ENCODE measurements at places on chromosomes 11 and 22. TPM values are rescaled to one million over a fixed set of nuclear protein-coding genes. Genes with fewer than 3 reads are reported as not detected.

Gene ART5
- total RNA-seq, result 0.52 TPM

Gene HDAC10
- total RNA-seq, result 8.9 TPM

Gene OR51B5
- 0.52 TPM for total RNA-seq

Gene ZNRF3
- total RNA-seq, result 7.3 TPM

Gene EHF
- not detected for total RNA-seq

Gene KDM2A
- total RNA-seq, result 43.8 TPM

Gene OR2AT4
- total RNA-seq, result not detected

Gene C11orf98
- total RNA-seq, result 22.4 TPM

Gene PRG3
- 2.6 TPM for total RNA-seq

Gene CASP1
- 11.5 TPM for total RNA-seq

Gene MUC5B
- total RNA-seq, result not detected

Gene UNC93B1
- total RNA-seq, result 10.4 TPM

Gene SHANK2
- 2.6 TPM for total RNA-seq

Gene NAALADL1
- total RNA-seq, result 8.4 TPM

Gene APOBEC3A
- 0.52 TPM for total RNA-seq

Gene RGL4
- 0.52 TPM for total RNA-seq

Gene OR8D1
- total RNA-seq, result under 0.01 TPM

Gene SCN3B
- 8.9 TPM for total RNA-seq

Gene NXPE1
- total RNA-seq, result not detected

Gene C22orf23
- total RNA-seq, result 0.52 TPM

Gene PDGFB
- total RNA-seq, result 8.9 TPM

Gene CHRM1
- total RNA-seq, result not detected

Gene TNNT3
- 4,042 TPM for total RNA-seq

Gene MUC2
- total RNA-seq, result not detected

Gene FAM83F
- under 0.01 TPM for total RNA-seq

Gene ACR
- total RNA-seq, result 0.52 TPM

Gene MOV10L1
- 2.1 TPM for total RNA-seq

Gene GAB4
- not detected for total RNA-seq

Gene RAC2
- total RNA-seq, result 0.52 TPM

Gene RIMBP3C
- total RNA-seq, result not detected

Gene MICAL3
- 20.9 TPM for total RNA-seq
